ENCODE measurements at places on chromosomes 12 and 14. TPM values are rescaled to one million over a fixed set of nuclear protein-coding genes. Genes with fewer than 3 reads are reported as not detected.

The WBP11 gene
- total RNA-seq = 21.1 TPM

The SPTB gene
- not detected for total RNA-seq

The RNU4-1 gene
- under 0.01 TPM for total RNA-seq

The ALKBH1 gene
- 8.0 TPM for total RNA-seq

The LRP1-AS gene
- not detected for total RNA-seq

The COX8C gene
- not detected for total RNA-seq

The BBOF1 gene
- 5.7 TPM for total RNA-seq

The PLA2G1B gene
- not detected for total RNA-seq

The DBX2 gene
- total RNA-seq = not detected

The MANSC4 gene
- total RNA-seq = not detected

The CCDC177 gene
- under 0.01 TPM for total RNA-seq

The VCPKMT gene
- total RNA-seq = 3.4 TPM

The SLC17A8 gene
- total RNA-seq = not detected

The FKBP4 gene
- 37.0 TPM for total RNA-seq

The FGF23 gene
- total RNA-seq = not detected

The SLC25A47 gene
- 0.48 TPM for total RNA-seq

The PHETA1 gene
- total RNA-seq = 7.0 TPM

The PDE3A gene
- 3.6 TPM for total RNA-seq

The LHX5 gene
- not detected for total RNA-seq

The SMCO3 gene
- total RNA-seq = not detected

The FGF6 gene
- total RNA-seq = not detected

The SLC4A8 gene
- 3.4 TPM for total RNA-seq

The MORN3 gene
- total RNA-seq = under 0.01 TPM

The RNF212B gene
- not detected for total RNA-seq

The C12orf50 gene
- total RNA-seq = not detected

The PLXNC1 gene
- total RNA-seq = 1.7 TPM

The SH2B3 gene
- total RNA-seq = 19.9 TPM
